Heart left ventricle (tissue), 16 donors: ENCODE measurements at places on chromosomes 12 and 14. TPM values are rescaled to one million over a fixed set of nuclear protein-coding genes. Genes with fewer than 3 reads are reported as not detected.

The MYH7 gene
- 6,202 TPM for total RNA-seq

The PTPN11 gene
- 141 TPM for total RNA-seq

The LTBR gene
- 23.9 TPM for total RNA-seq

The MMP17 gene
- 0.49 TPM for total RNA-seq

The TNFRSF1A gene
- total RNA-seq = 41.2 TPM

The USP5 gene
- 61.6 TPM for total RNA-seq

The DPY19L2 gene
- 22.9 TPM for total RNA-seq

The AEBP2 gene
- total RNA-seq = 28.9 TPM

The OR6C2 gene
- not detected for total RNA-seq

DNA sequence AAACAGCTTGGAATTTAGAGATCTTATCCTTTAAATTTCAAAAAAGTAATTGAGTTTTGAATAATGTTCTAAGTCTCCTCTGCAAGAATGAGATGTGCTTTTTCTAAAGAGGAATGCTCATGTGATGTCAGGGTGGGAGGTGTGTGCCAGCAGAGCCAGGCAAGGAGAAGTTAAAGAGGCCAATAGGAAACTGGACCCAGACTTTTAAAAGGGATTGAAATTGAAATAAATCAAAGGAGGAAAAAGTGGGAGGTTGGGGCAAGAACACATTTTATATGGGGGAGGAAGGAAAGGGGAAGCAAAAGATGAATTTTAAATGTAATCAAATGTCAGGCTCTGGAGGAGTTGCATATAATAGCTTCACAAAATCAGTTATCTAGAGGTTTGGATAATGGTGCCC, 126.1 kb downstream of the FIGNL2 start:
- no peaks in the 10 kb centered on the region for H3K27me3 ChIP-seq
- no peaks in the 10 kb centered on the region for H3K36me3 ChIP-seq
- no peak overlapping the region for H3K4me3 ChIP-seq
- no peak overlapping the region for H3K27ac ChIP-seq

DNA sequence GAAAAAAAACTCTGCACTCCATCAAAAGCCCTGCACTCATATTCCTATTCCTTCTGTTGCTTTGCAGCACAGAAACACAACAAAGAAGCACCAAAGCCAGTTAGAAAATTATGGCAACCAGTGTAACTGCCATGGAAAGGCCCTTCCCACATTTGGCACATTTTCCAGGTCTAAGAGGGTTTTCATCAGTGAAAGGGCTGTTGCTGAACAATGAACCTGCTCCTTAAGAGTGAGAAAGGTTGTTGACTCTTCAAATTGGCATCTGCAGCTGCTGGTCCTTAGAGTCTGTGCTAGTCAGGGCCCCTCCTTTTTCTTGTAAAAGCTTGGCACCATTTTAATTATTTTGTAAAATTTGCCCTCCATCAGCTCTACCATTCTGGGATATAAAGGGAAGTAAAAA, 378.7 kb upstream of the KITLG start:
- no peaks in the 10 kb centered on the region for H3K36me3 ChIP-seq
- no peak for DNase-seq
- H3K27me3 ChIP-seq = no peaks in the 10 kb centered on the region
- H3K4me3 ChIP-seq = no peak overlapping the region

GRCh38 chr12:94617101-94617500, 33.3 kb downstream of the TMCC3 start:
- H3K27ac ChIP-seq = no peak overlapping the region
- H3K27me3 ChIP-seq = no peaks in the 10 kb centered on the region
- no peaks in the 10 kb centered on the region for H3K4me1 ChIP-seq
- H3K4me3 ChIP-seq = no peak overlapping the region
- no peaks in the 10 kb centered on the region for H3K36me3 ChIP-seq
- no peak for DNase-seq

- DNase-seq = no peak
- peaks cover 19% of the 10 kb centered on the region for H3K27me3 ChIP-seq
- H3K4me3 ChIP-seq = no peak overlapping the region
- H3K4me1 ChIP-seq = no peaks in the 10 kb centered on the region
These were observed 5.4 kb upstream of the CCDC177 start for GRCh38 chr14:69580009-69580577.

DNA sequence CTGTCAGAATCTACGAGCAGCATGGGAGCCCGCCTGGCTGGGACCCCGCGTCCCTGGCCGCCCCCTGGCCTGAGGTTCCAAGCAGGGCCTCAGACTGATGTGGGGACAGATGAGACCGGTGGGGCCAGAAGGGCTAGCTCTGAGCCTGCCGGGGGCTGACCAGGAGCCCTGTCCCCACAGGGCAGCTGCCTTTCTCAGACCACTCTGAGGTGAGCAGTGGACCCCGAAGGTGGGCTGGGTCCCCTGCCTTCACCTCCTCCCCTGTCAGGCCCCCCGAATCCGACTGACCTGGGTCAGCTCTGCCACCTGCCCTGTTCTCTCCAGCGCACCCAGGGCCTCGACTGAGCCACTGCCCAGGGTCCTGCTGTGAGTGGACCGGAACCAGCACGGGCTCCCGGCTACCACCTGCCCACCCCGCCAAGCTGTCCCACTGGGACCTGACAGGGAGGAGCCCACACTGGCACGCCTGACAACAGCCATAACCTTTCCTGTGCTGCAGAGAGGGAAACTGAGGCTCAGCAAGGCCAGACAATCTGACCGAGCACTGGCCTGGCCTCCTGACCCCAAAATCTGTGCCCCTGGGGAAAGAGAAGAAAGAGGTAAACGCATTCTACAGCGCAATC, 29.7 kb upstream of the TMEM179 start:
- no peaks in the 10 kb centered on the region for H3K36me3 ChIP-seq
- no peak overlapping the region for H3K4me3 ChIP-seq
- H3K27ac ChIP-seq = no peak overlapping the region

GRCh38 chr14:101506926-101507835, 54.1 kb upstream of the DIO3 start:
- no peak overlapping the region for H3K27ac ChIP-seq
- H3K4me1 ChIP-seq = no peaks in the 10 kb centered on the region
- H3K4me3 ChIP-seq = no peak overlapping the region
- DNase-seq = no peak

DNA sequence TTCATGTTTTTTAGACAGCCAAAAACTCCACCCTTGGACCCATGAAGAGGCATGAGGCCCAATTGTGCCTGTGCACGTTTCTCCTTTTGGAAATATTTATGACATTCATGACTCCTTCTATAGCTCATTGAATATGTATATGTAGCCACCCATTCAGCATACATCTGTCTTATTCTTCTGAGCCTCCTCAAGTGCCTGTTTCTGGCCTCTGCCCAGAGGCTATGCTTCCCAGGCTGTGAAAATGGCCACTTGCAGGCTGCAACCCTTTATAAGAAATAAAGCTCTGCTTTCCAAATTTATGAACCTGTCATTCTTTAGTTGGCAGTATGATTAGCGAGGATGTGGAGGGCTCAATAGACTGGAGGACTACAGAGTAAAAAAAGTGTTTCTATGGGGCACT, 35.3 kb downstream of the TSPAN19 start:
- no peak overlapping the region for H3K27ac ChIP-seq
- DNase-seq = no peak
- H3K4me3 ChIP-seq = no peak overlapping the region
- H3K36me3 ChIP-seq = no peaks in the 10 kb centered on the region

DNA sequence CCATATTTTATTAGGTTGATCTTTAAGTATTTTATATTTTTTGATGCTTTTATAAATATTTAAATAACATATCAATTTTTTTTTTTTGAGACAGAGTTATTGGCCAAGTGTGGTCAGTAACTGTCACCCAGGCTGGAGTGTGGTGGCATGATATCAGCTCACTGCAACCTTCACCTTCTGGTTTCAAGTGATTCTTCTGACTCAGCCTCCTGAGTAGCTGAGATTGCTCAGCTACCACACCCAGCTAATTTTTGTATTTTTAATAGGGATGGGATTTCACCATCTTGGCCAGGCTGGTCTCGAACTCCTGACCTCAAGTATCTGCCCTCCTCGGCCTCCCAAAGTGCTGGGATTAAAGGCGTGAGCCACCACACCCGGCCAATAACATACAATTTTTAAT, 71.1 kb downstream of the FUT8 start:
- H3K27ac ChIP-seq = no peak overlapping the region
- no peak overlapping the region for H3K4me3 ChIP-seq
- DNase-seq = no peak

DNA sequence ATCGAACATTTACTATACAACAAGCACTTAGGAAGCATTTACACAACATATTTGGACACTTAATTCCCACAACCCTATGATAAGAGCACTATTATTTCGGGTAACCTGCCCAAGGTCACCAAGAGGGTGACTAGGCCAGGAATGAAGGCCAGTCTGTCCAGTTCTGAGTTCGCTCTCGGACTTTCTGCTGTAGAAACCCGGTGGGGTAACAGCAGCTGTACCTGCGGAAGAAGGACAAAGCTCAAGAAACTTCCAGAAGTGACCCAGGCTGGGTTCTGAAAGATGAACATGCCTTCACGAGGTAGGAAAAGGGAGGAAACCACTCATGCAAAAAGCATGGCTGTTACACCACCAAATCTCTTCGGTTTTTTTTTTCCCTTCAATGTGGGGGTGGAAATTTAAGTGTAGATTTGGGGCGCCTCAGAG, 10.8 kb downstream of the PLA2G1B start:
- H3K36me3 ChIP-seq = no peaks in the 10 kb centered on the region
- peaks cover 11% of the 10 kb centered on the region for H3K4me1 ChIP-seq
- H3K4me3 ChIP-seq = peak overlapping the region; percentile 65

- H3K4me3 ChIP-seq = no peak overlapping the region
- no peaks in the 10 kb centered on the region for H3K27me3 ChIP-seq
- peaks cover 81% of the 10 kb centered on the region for H3K36me3 ChIP-seq
- no peak for DNase-seq
These were observed 40.9 kb upstream of the TOMM20L start for GRCh38 chr14:58354808-58355207.

- no peaks in the 10 kb centered on the region for H3K27me3 ChIP-seq
- peak overlapping the region; percentile 43 for H3K27ac ChIP-seq
- peak overlapping the region; percentile 1 for H3K4me3 ChIP-seq
- H3K36me3 ChIP-seq = peaks cover 100% of the 10 kb centered on the region
- peaks cover 47% of the 10 kb centered on the region for H3K4me1 ChIP-seq
- no peak for DNase-seq
These were observed 9.2 kb downstream of the PCBP2 start for GRCh38 chr12:53461059-53461458.

- peaks cover 23% of the 10 kb centered on the region for H3K4me1 ChIP-seq
- no peak for DNase-seq
- H3K27me3 ChIP-seq = no peaks in the 10 kb centered on the region
- no peaks in the 10 kb centered on the region for H3K36me3 ChIP-seq
These were observed 228.1 kb downstream of the ANO2 start for GRCh38 chr12:5716976-5717375.

GRCh38 chr12:94145191-94145983, 3.0 kb upstream of the PLXNC1 start:
- H3K4me3 ChIP-seq = no peak overlapping the region
- H3K36me3 ChIP-seq = no peaks in the 10 kb centered on the region
- peaks cover 11% of the 10 kb centered on the region for H3K4me1 ChIP-seq
- no peak for DNase-seq

- DNase-seq = no peak
- H3K4me1 ChIP-seq = no peaks in the 10 kb centered on the region
- no peak overlapping the region for H3K27ac ChIP-seq
- H3K4me3 ChIP-seq = no peak overlapping the region
- H3K27me3 ChIP-seq = no peaks in the 10 kb centered on the region
These were observed 8.8 kb upstream of the TMEM106C start for GRCh38 chr12:47954467-47955045.

GRCh38 chr12:117622087-117622486, 260.7 kb upstream of the NOS1 start:
- no peaks in the 10 kb centered on the region for H3K36me3 ChIP-seq
- no peaks in the 10 kb centered on the region for H3K4me1 ChIP-seq
- DNase-seq = no peak
- H3K27me3 ChIP-seq = no peaks in the 10 kb centered on the region
- H3K4me3 ChIP-seq = no peak overlapping the region

DNA sequence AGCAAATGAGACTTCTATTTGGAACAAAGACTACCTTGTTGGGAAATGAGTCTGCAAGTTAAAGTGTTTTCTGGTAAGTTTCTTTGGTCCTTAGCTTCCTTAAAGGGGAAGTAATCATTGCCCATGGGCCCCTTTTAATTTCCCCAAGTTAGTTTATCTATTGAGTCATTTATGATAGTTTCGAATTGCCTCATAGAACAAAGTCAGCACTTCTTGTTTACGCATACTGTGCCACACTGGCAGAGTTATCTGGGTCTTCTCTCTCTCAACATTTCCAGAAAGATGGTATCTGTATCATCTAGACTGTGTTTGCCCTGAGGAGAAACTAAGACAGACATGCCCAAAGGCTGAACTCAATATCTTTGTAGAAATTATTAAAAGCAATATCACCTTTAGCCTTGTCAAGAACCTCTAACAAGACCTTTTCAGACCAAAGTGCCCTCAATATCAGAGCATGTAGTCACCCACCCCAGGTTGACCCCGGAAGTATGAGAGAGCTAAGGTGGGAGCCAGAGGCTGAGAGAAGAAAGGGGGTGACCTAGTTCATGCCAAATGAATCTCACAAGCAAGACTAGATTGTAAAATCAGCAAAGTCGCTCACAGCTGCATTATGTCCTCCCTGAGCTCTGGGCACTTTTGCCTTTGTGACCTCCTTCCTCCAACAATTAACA, 40.0 kb downstream of the GPR65 start:
- no peak overlapping the region for H3K27ac ChIP-seq
- DNase-seq = no peak
- no peaks in the 10 kb centered on the region for H3K4me1 ChIP-seq
- H3K27me3 ChIP-seq = no peaks in the 10 kb centered on the region
- no peak overlapping the region for H3K4me3 ChIP-seq
- H3K36me3 ChIP-seq = no peaks in the 10 kb centered on the region

GRCh38 chr14:81269100-81269978, 48.6 kb upstream of the GTF2A1 start:
- no peak for DNase-seq
- H3K27me3 ChIP-seq = no peaks in the 10 kb centered on the region
- no peaks in the 10 kb centered on the region for H3K36me3 ChIP-seq
- no peaks in the 10 kb centered on the region for H3K4me1 ChIP-seq
- H3K27ac ChIP-seq = no peak overlapping the region

GRCh38 chr14:58797010-58797429, 159.3 kb downstream of the DACT1 start:
- no peak overlapping the region for H3K27ac ChIP-seq
- no peak for DNase-seq
- H3K4me3 ChIP-seq = no peak overlapping the region
- H3K4me1 ChIP-seq = peaks cover 6% of the 10 kb centered on the region

DNA sequence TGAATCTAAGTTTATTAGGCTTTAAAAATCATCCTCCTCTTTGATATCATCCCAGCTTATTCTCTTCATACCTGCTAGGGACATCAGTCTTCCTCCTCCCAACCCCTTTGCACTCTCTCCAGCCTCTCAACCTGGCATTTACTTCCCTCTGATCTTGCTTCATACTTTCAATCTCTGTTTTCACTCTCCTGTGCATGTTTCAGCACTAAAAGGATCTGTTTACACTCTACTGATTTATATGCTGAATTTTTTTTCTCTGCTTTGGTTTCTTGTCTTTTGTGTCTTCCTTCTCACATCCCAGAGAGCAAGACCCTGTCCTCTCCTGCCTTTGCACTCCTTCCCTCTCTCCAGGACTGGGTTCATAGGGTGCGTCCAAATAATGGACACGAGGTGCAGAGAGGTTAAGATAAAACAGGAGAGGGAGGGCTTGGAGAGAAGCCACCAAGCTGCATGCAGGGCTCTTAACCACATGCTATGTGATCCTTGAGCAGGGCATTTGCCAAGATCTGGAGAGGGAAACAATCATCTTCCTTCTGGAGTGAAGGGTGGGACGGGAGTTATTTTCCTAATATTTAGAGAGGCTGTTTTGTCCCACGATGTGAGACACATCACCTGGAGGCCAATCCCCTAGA, 3.0 kb upstream of the CISTR start:
- no peak overlapping the region for H3K4me3 ChIP-seq
- no peaks in the 10 kb centered on the region for H3K36me3 ChIP-seq
- no peak overlapping the region for H3K27ac ChIP-seq
